ENCODE measurements at places on chromosomes 3 and 15.

- no peak for DNase-seq
Measured at GRCh38 chr3:116341899-116342298, 103.4 kb downstream of the LSAMP start.

DNA sequence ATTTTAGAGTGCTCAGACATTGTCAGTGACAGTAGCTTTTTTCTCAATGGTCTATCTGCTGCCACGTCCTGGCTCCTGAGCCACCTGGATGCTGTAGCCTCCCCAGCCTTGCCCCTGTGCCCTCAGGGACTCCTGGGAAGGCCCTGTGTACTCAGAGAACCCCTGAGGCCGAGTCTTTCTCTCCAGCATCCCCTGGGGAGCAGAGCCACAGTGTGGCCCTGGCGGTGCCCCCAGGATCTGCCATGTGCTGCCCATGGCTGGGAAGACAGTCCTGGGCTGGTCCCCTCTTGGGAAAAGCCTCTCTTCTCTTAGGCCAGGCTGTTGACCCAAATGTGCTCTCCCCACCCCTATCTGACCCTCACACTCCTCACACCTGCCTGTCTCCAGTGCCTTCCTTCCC, 5.0 kb downstream of the MYD88 start:
- DNase-seq, result no peak

GRCh38 chr3:45786801-45787495, 9.4 kb downstream of the SLC6A20 start:
- no peak for DNase-seq

DNA sequence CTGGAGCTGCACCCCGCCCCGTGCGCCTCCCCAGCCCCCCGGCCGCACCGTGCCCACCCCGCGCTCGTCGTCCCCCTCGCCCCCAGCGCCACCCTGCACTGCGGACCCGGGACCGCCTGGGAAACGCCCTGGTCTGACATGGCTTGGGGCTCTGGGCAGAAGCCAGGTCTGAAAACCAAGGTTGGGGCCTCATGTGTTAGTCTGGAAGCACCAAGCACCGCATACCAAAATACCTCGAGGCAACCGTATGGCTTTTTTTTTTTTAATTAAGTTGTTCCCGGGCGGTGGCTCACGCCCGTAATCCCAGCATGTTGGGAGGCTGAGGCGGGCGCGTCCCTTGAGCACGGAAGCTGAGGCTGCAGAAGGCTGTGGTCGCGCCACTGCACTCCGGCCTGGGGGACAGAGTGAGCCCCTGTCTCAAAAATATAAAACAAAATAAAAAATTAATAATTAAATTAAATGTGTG, 91.5 kb upstream of the CHD2 start:
- DNase-seq, result peak; percentile 68

DNA sequence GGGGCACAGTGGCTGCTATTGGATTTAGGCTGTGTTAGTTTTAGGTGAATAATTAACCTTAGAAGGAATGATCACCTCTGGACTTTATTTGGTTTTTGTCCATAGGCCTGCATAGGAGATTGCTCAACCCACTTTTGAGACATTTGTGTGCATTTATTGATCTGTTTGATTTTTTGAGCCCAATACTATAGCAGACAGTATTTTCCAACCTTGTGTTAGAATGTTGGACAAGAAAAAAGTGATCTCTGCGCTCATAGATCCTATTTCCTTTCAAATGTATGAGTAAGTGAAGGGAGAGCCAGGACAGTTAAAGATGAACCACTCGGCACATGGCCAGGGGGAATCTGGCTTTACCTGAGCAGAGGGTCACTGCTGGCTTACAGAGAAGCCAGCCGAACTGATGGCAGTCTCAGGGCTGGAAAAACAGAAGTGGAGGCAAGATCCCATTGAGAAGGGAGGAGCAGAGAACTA, 8.8 kb upstream of the TOPBP1 start:
- DNase-seq, result no peak

GRCh38 chr3:57383838-57384237, 91.4 kb upstream of the ASB14 start:
- DNase-seq, result no peak

DNA sequence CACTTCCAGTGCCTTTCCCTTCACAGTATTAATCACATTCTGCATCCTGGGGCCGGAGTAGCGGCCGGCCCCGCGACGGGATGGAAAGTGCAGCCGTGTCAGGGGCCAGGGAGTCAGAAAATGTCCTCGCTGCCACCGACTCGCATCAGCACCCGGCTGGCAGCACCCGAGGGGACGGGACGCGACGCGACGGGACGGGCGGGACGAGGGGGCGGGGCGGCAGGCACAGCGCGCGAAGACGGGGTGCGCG, 353 bp downstream of the ATG3 start:
- DNase-seq, result no peak

DNA sequence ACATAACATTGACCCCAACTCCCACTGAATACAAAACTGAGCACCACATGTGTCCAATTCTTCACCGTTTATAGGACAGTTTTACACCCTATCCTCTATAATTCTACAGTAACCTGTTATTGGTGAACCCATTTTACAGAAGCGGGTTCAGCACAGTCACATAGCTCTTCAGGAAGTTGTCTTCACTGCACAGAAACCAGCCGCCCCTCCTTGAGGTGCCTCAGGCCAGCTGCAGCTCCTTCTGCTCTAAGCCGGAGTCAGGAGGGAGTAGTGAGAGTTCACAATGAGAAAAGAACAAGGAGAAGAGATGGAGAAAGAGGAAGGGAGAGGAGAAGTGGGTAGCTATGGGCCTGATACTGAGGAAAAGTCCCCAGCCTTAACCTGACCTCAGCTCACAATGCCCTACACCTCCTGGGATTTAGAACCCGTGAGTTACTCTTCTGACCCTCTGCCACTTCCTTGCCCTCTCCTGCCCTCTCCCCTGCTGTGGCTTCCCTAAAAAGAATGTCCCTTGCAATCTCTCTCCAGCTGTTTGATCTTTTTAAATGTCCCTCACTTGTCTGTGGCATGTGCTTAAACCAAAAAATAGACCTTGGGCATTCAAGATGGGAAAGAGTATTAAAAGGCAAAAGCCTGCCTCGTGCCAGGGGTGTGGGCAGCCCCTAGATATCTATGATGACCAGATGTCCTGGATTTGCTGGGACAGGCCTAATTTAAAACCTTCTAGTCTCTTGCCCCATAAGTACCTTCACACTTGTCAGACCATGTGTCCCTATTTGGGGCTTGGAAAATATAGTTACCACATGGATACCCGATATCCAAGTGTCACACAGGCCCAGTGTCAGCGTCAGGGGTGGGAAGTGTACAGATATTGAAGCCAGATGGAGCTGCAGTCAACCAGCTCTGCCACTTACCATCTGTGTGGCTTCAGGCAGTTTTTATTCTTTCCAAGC, 71.3 kb upstream of the HES1 start:
- DNase-seq, result no peak

DNA sequence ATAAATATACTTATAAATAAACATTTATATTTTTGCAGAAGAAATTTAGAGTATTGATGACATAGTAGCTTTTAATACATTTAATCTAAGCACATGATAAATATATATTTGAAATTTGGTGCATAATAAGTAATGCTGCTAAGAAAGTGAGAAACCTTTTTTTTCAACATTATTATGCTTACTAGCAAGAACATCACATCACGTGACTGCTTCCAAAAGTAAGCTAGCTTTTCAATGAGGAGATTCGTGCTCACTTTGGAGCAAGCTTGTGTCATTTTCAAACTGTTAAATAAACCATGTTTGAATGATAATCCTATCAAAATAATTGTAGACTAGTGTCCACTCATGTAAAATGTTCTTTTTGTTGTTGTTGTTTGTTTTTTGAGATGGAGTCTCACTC, 109.0 kb upstream of the SLC4A7 start:
- no peak for DNase-seq

- DNase-seq, result peak; percentile 96
Measured at GRCh38 chr3:57803647-57804081, 47.6 kb downstream of the SLMAP start.

DNA sequence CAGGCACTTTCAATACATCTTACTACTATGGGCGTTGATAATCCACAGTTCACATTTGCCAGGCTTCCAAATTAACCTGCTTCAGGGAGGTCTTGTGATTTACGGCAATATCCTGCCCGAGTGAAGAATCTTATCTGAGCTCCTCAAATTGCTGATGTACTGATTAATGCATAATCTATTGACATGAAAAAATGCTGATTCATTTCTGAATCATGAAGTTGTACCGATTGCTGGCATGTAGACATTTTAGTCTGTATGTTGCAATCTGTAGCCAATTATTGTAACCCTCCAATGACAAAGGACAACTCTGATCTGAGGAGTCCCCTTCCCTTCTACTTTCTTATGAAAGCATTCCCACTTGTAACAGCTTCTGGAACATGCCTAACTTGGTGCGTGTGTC, 97.2 kb downstream of the SEC22A start:
- DNase-seq, result no peak

DNA sequence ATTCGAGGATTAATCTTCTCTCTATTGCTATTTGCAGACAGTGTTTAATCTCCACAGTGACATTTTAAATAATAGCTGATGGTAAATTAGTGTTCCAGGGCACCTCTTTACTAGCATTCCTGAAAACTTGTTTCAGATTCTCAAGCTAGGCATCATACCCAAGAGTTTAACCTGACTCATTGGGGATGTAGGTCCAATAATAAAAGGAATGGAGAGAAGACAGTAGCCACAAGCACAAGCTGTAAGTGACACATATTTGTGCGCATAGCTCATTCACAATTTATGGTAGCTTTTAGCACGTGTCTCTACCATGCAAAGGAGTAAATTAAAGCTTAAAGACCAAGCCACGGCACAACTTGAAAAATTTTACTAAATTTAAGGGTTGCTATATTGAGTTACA, 171.3 kb upstream of the FAM3D start:
- DNase-seq, result no peak

GRCh38 chr3:148792516-148792915, 35.1 kb upstream of the CPB1 start:
- no peak for DNase-seq

- peak; percentile 73 for DNase-seq
Measured at GRCh38 chr3:159252772-159253384, 451.0 kb downstream of the MFSD1 start.
